ENCODE measurements at places on chromosomes 5 and 9. TPM values are rescaled to one million over a fixed set of nuclear protein-coding genes. Genes with fewer than 3 reads are reported as not detected.
A peak's percentile ranks its signal among the peaks of the same experiment; 100 is the strongest.

GRCh38 chr9:17793713-17794622 is 215.1 kb downstream of the SH3GL2 start:
- DNase-seq: no peak

- no peak for DNase-seq
These were observed 601.3 kb downstream of the PSAT1 start for GRCh38 chr9:78898234-78898633.

GRCh38 chr5:2542821-2543220 is 208.7 kb downstream of the IRX2 start:
- DNase-seq: no peak

- DNase-seq: no peak
These were observed 318.8 kb downstream of the DNAH5 start for GRCh38 chr5:13625616-13626198.

- DNase-seq: peak; percentile 24
These were observed 384.2 kb upstream of the CDH10 start for GRCh38 chr5:25029004-25029403.

DNA sequence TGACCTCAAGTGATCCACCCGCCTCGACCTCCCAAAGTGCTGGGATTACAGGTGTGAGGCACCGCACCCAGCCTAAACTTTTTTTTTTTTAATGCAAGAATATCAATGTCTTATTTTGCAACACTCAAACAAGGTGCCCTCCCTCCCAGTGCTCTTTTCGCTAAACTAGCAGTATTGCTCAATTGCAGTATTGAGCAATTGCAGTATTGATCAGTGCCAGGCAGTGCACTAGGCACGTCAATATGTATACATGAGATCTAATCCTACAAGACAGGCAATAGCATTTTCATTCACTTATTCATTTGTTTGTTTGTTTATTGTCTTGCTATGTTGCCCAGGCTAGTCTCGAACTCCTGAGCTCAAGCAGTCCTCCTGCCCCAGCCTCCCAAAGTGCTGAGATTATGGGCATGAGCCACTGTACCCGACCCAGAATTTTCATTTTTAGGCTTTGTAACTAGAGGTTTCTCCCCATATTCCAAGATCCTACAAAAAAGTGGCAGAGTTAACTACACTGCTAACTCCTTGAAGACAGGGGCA is 94.5 kb downstream of the TTLL11 start:
- no peak for DNase-seq

GRCh38 chr5:150465927-150466326 is 16.4 kb upstream of the RPS14 start:
- DNase-seq: peak; percentile 77

DNA sequence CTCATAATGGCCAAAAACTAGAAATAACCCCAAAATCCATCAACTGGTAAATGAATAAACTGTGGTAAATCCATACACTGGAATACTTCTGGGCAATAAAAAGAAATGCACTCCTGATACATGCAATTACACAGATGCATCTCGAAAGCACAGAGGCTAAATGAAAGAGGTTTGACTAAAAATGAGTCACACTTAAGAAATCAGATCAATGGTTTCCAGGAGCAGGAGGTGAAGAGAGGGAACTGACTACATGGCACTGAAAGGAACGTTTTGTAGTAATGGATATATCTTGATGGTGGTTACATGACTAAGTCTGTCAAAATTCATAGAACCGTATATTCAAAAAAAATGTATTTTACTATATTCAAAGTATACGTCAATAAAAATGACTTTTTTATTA is 42.4 kb downstream of the STRBP start:
- no peak for DNase-seq

- no peak for DNase-seq
These were observed 78.6 kb downstream of the TLE1 start for GRCh38 chr9:81610740-81611107.

DNA sequence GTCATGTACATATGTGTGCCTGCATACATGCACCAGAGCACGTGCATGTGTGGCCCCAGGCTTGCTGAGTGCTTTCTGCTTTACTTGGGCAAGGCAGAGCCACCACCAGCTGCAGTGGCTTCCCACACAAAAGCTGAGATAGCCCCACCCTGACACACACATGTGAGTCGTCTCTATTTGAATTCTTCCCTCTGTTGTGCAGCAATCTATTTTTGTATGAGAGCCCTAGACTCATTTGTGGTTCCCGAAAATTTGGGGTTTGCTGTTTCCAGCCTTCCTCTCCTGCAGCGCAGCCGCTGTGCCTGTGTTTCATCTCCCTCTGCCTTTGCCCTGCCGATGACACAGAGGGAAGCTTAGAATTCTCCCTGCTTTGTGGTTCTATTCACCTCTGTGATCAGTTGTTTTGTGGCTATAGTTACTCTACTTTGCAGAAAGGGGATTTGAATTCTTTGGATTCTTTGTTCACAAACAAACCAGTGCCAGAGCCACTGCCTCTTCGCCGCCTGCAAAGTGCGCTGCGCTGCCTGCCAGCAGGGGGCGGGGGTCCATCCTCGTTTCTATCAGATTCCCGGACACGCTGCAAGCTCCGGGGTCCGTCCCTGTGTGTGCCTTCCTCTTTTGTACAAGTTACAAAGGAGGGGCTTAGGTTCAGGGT is 95.8 kb upstream of the DAP start:
- peak; percentile 79 for DNase-seq

DNA sequence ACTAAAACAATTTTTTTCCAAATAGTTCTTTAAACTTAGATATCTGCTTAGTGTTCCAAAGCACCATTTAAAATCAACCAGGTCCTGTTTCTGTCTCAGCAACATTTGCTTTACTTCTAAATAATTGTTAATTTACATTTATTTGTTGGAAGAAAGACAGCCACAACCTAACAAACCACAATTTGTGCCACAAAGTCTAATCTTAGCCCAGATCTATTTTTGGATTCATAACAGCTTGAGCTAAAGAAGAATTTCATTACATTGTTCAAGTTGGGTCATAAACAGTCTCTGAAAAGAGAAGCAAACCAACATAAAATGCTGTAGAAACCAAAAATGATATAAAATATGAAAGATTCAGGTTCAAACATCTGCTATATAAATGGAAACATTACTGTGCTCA is 24.4 kb downstream of the MLLT3 start:
- DNase-seq: no peak

DNA sequence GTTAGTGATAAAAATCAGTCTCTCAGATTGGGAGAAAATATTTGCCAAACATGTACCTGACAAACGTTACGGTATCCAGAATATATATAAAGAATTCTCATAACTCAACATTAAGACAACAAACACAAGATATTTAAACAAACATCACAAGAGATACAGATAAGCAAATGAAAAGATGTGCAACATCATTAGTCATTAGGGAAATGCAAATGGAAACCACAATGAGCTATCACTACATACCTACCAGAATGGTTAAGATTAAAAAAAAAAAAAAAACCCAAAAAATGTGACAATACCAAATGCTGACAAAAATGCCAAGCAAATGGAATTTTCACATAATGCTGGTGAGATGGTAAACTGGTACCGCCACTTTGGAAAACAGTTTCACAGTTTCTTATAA is 15.4 kb downstream of the CERT1 start:
- DNase-seq: no peak

GRCh38 chr9:12394105-12394504 is 299.1 kb upstream of the TYRP1 start:
- DNase-seq: no peak

DNA sequence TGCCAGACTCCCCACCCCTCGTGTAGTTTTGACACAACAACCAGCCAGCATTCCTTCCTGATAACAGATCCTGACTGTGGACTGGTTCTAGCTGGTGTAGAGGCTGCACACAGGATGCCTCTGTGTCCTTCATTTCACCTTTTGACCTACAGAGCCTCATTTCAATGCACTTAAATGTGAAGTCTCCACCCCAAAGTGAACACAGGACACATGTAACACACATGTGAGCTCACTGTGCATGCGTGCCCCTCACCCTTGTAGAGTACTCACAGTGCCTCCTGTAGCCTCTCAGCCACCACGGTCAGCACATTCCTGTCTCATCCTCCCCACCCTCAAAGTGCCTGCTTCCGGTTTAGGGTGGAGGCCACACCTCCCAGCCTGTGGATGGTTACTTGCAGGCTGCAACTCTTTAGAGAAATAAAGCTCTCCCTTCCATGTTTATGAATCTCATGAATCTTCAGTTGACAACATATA is 11.6 kb upstream of the NKD2 start:
- no peak for DNase-seq

GRCh38 chr9:110928599-110928998 is 109.7 kb downstream of the LPAR1 start:
- no peak for DNase-seq

DNA sequence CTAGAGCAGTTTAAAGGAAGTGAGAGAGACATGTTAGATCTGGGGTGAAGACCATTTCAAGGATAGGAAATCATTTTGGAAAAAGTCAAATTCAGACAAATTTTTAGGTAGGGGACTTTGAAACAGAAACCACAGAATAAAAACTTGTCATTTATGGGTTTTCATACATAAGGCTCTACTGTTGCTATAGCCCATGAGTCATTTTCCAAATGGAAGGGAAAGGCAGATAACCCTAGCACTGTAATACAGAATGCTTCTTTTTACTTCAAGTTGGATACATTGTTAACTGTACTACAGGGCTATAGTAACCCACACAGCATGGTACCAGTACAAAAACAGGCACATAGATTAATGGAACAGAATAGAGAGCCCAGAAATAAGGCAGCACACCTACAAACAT is 455.4 kb downstream of the EBF1 start:
- no peak for DNase-seq

PHYKPL gene
- total RNA-seq: 108 TPM

RPS14 gene
- 2,596 TPM for total RNA-seq

CNTNAP3 gene
- total RNA-seq: 16.2 TPM

CCL27 gene
- not detected for total RNA-seq

CXCL14 gene
- 50.3 TPM for total RNA-seq

SPINK1 gene
- total RNA-seq: not detected

LHX3 gene
- not detected for total RNA-seq

IL5 gene
- total RNA-seq: not detected

Measured in spleen (tissue), 13 donors.